ENCODE measurements at places on chromosomes 7 and 10.

DNA sequence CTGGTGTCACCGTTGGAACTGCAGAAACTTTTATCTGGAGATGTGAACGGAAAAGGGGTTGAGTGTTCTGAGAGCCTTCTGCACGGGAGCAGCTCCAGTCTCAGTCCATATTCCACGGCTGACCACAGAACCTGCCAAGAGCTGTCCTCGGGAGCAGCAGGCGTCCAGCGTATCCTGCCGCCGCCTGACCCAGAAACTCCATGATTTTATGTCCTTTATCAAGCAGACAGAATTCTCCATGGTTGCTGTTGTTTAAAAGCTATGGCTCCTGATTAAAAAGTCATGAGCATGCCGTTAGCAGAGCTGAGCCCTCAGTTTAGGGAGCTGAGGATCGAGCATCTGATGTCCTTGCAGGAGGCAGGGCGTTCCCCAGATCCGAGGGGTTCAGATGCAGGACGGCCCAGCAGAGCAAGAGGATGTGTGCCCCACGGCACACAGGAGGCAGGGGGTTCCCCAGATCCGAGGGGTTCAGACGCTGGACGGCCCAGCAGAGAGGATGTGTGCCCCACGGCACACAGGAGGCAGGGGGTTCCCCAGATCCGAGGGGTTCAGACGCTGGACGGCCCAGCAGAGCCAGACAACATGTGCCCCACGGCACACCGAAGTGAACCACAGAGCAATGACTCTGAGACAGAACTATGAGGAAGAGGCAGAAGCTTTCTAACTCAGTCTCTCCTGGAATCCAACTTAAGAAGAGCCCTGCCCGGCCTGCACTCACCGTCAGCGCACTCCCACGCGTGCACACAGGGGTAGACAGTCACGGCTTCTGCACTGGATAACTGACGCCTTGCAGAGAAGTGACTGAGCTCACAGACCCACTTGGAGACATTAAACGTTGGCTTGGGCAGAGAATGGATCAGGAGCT is 96.4 kb downstream of the WDR37 start:
- no peak for DNase-seq

DNA sequence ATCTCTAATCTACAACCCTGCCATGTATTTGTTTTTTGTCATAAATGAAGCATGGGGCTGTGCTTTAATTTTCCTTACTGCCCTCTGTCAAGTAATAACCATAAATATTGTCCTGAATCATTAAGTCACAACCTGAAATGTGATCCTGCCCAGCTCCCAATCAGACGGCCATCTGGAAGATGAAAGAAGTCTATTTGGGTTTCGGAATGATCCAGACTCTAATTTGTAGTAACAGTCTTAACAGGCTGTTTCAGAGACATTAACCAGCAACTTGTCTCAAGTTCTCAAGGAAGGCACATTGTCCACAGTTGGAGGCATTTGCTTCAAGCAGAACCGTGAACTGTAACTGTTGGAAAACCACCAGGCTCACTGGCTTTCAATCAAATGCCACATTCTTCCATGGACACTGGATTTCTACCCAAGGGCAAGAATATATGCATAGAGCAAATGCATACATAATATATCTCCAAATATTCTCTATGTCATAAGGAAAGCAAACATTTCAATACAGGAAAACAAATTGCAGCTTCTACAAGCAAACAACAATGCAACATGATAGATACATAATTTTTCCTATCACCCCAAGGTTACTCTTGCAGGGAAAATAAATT is 405.2 kb upstream of the NPVF start:
- no peak for DNase-seq

DNA sequence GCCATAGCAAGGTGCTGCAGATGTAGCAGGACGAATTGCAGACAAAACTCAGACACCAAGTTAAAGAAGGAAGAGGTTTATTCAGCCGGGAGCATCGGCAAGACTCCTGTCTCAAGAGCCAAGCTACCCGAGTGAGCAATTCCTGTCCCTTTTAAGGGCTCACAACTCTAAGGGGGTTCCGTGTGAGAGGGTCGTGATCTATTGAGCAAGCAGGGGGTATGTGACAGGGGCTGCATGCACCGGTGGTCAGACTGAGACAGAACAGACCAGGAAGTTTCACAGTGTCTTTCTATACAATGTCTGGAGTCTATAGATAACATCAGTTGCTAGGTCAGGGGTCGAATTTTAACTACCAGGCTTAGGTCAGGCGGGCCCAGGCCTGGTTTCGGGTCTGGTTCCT is 222.0 kb upstream of the C7orf33 start:
- no peak for DNase-seq

- no peak for DNase-seq
Observed at GRCh38 chr10:128568491-128568890, 442.3 kb upstream of the MKI67 start.

- DNase-seq, result no peak
Observed at GRCh38 chr7:169276-170172, 22.8 kb upstream of the FAM20C start.

DNA sequence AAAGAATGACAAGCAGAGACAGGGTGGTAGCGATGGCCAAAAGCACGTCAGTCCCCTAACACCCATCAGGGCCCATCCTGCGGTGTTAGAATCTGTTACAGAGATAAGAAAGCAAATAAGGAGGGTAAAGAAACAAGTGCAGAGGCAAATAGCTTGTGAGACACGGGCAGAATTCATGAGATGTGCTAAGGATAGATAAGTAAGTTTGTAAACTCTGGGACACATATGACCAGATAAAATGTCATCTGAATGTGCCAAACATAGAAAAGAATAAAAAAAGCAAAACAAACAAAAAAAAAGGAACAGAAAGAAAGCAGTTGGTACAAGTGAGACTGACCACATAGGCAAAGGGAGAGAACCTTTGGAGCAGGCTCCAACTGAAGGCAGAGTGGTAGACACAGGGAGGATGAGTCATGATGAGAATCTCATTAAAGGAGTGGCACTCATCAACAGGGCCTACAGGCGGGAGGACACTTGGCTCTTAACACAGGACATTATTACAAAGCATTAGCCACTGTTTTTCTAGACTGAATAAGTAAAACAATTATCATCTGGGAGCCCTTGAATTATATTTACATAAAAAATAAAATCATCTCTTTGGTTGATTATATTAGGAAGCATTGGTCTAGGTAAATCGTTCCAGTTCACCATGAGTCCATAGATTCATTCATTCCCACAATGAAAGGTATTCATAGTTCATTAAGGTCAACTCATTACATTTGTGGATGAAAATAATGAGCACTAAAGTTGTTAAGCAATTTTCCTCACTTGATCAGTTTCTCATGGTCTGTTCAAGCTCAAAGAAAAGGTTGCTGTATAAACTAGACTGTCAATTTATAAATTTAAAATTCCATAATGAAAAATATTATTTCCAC is 21.5 kb upstream of the EPHB6 start:
- no peak for DNase-seq

DNA sequence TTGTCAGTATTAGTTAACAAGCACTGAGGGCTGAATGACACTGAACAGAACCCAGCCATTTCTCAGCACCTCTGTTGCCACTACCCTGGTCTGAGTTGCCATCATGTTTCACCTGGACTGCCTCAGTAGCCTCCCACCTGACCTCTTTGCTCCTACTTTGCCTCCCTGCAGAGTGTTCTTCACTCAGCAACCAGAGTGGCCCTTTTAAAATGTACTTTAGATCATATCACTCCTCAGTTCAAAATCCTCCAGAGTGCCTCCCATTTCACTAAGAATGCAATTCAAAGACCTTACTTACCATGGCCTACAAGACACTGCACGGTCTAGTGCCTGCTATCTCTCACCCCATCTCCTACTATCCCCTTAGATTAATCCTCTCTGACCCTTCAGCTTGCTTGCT is 214.5 kb downstream of the AUTS2 start:
- no peak for DNase-seq

GRCh38 chr7:91242097-91242844 is 22.0 kb upstream of the FZD1 start:
- DNase-seq, result no peak

- DNase-seq, result no peak
Observed at GRCh38 chr10:72691470-72691862, 477 bp upstream of the MCU start.

Data from T-helper 2 cell (primary cell).